ENCODE measurements at places on chromosomes 3 and 15.

- DNase-seq, result no peak
Measured at GRCh38 chr15:96331144-96331944, 844 bp downstream of the NR2F2 start.

DNA sequence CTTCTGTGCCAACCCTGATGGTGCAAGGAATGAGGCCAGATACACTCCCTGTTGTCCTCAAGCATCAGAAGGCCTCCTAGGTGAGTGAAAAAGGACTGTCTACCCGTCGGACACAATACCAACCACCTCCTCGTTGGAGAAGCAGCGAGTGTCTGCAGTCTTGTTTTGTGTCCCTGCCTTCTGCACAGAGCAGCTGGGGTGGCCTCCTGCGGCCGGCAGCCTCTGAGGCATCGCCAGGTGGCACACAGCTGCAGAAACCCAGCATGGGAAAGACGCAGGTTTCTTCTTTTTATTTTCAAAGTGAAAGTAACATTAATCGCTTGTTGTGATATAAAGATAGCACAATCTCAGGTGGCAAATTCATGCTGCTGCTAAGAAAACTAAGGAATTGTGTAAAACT, 509.9 kb downstream of the OCA2 start:
- DNase-seq, result no peak

DNA sequence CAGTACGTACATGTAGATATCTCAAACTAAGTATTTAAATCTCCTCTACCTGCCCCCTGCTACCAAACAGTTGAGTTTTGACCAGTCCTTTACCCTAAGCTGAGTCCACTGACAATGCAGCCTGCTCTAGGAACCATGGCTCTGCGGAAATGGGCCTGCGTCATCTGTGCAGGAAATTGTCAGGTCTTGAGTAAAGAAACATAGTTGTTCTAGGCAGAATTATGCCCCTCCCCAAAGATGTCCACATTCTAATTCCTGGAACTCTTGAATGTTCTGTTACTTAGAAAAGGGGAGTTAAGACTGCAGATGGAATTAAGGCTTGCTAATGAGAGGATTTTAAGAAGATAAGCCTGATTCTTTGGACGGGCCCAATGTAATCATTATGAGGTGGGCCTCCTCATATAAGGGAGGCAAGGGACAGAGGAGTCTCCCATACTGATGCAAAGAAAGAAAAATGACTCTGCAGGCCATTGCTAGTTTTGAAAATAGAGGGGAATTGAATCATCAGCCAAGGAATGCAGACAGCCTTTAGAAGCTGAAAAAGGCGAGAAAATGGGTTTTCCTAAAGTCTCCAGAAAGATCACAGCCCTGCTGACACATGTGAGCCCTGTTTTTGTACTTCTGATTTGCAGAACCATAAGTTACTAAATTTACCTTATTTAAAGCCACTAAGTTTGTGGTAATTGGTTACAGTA, 5.5 kb upstream of the VGLL3 start:
- no peak for DNase-seq

GRCh38 chr3:14351617-14352001, 50.8 kb upstream of the SLC6A6 start:
- no peak for DNase-seq

DNA sequence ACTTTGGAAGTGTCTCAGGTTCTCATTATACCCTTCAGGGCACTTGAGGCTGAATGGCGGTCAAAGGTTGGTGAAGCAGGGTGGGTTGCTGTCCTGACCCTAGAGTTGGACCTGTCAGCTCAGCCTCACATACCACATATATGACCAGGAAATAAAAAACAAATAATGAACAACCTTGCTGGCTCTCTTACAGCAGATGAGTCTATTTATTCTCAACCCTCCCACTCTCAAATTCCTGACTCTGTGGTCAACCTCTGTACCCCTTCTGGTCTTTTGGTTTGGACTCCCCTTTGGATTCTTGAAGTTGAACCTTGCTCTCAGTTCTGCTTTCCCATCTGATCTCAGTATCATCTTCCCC, 16.9 kb downstream of the PPP2R3A start:
- DNase-seq, result no peak

DNA sequence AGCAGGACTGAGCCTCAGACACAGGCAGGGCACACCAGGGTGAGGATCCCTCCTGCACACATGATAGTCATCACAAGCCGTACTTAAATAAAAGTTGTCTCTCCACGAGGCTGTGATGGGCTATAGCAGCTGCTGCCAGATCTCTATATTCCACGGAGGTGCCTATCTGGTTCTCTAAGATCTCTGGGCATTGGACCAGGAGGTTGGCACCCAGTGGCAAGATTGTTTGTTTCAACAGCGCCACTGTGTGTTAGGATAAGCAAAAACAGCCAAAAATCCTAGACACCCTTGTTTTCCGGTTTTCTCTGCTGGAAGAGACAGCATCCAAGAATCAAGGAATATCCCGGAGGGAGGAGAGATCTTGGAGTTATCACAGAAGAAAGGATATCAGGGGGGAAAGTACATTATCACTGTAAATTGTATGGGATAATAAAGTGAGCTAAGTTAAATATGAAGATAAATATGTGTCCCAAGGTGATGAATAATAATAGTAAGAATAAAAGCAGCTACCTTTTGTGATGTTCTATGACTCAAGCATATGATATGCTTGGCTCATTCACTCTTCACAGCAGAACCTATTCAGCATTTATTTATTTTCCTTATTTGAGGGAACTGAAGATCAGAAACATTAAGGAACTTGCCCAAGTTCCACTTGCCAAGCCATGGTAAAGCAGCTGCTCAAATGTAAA, 90.6 kb upstream of the AKAP13 start:
- DNase-seq, result no peak
